SJSA1 (cell line): ENCODE measurements at places on chromosomes 11 and 22. TPM values are rescaled to one million over a fixed set of nuclear protein-coding genes. Genes with fewer than 3 reads are reported as not detected.

Gene SAA2
- not detected in 2 replicates for total RNA-seq

Gene TMEM151A
- total RNA-seq = 0.60 and 0.61 TPM in 2 replicates

Gene APOBEC3A
- not detected in 2 replicates for total RNA-seq

Gene KCNJ5
- not detected in 2 replicates for total RNA-seq

Gene GPR83
- total RNA-seq = not detected in 2 replicates

Gene NFAM1
- total RNA-seq = not detected in 2 replicates

Gene TMEM191B
- total RNA-seq = 1.1 TPM in 1 of 2 replicates, not detected in the other

Gene SLC22A25
- not detected in 2 replicates for total RNA-seq

Gene RNF141
- 19.9 and 23.5 TPM in 2 replicates for total RNA-seq

Gene ASCL2
- not detected in 2 replicates for total RNA-seq

Gene FGF3
- total RNA-seq = not detected in 2 replicates

Gene KRTAP5-5
- not detected in 2 replicates for total RNA-seq
